IMR-90 (cell line): ENCODE measurements at places on chromosomes 16 and 17.

- DNase-seq, result no peak
These were observed 19.5 kb downstream of the GRB7 start for GRCh38 chr17:39757176-39757662.

DNA sequence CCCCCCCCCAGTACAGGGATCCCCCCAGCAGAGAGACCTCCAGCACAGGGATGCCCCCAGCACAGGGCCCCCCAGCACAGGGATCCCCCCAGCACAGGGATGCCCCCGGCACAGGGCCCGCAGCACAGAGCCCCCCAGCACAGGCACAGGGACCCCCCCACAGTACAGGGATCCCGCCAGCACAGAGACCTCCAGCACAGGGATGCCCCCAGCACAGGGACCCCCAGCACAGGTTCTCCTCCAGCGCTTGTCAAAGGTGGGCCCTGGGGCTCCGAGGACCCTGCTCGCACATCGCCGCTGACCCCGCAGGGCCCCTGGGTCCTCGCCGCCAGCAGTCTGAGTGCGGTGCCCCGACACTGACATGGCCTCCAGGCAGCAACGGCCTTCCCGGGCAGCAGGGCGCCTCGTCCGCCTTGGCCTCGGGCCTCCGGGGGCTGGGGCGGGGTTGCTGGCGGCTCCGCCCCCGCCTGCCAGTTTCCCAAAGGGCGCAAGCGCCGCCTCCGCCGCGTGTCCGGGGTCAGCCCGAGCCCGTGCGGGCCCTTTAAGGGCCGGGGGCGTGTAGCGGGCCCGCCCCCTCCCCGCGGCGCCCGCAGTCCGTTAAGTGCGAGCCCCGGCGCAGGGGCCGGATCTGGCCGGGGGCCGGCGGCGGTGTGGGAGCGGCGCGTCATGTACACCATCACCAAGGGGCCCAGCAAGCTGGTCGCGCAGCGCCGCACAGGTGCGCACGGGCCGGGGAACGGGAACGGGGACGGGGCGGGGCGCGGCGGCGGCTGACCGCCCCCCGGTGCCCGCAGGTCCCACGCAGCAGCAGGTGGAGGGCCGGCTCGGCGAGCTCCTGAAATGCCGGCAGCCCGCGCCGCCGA, at the start of gene MCRIP2:
Gene MCRIP2, plus strand, starts transcription at position 503 of the 863 bp plus-strand sequence. Its CDS starts 164 bp downstream, at position 667.
- DNase-seq, result peak; percentile 61

GRCh38 chr17:52648995-52649394, 490.5 kb upstream of the CA10 start:
- DNase-seq, result no peak

- DNase-seq, result peak; percentile 96
These were observed 100.7 kb downstream of the SOCS1 start for GRCh38 chr16:11155284-11155806.

- no peak for DNase-seq
These were observed 1.6 kb downstream of the TOX3 start for GRCh38 chr16:52545222-52545897.

DNA sequence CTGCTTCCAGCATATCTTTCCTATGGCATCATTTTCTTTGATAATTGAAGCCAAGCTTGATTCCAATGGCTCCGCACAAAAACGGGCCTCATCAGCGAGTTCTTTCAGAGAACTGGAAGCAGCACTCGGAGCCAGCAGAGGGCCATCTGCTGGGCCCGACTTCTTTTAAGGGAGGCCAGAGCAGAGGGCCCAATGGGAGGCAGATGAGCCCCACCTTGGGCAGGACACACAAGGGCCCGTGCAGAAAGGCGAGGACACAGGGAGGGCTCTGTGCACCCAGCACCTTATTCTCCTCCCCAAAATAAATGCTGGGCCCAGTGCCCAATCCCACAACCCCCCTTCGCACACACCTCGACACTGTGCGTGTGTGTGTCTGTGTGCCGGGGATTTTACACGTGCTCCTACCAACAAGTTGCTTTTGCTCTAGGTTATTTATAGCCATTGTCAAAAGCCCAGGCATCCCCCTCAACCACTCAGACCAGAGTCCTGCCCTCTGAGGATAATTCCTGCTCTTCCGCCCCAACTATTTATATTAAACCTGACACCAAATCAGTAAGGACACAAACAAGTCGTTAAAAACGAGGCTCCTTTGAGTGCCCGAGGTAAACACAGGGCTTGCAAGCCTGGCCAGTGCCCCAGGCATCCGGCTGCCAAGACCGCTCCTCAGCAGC, 6.8 kb downstream of the AXIN2 start:
- peak; percentile 17 for DNase-seq

DNA sequence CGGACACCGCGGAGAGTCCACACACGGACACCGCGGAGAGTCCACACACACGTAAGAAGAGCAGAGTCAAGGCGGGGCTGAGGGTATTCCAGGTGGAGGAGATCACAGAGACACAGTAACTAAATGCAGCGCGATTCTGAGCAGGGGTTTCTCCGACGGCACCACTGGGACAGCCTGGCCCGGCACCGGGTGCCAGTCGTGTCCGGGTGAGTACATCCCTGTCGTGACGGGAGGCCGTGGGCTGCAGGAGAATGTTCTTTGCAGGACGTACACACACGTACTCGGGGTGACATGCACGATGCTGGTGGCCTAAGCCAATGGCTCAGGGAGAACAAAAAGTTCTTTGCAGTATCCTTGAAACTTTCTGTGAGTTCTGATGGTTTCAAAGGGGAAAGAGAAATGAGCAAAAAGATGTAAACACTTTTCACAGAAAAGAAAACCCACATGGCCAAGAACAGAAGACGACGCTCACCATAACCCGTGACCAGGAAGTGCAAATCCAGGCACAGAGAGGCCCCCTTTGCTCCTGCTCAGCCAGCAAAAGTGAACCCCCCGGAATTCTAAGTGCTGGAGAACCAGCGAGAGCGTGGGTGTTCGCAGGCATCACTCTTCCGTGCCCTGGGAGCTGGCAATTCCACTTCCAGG, 53.7 kb upstream of the METRNL start:
- no peak for DNase-seq

- no peak for DNase-seq
These were observed 490 bp downstream of the GID4 start for GRCh38 chr17:18039535-18040260.

- no peak for DNase-seq
These were observed 5.2 kb upstream of the TRAP1 start for GRCh38 chr16:3722508-3722907.

- no peak for DNase-seq
These were observed 564 bp upstream of the TMIGD1 start for GRCh38 chr17:30334421-30334820.

- DNase-seq, result no peak
These were observed 154.9 kb downstream of the SHCBP1 start for GRCh38 chr16:46466239-46466638.

- no peak for DNase-seq
These were observed 358.2 kb upstream of the TNRC6C start for GRCh38 chr17:77600346-77600745.

- DNase-seq, result no peak
These were observed 23.4 kb downstream of the LMF1 start for GRCh38 chr16:947255-947921.

GRCh38 chr17:9402590-9403199, 172.9 kb downstream of the STX8 start:
- peak; percentile 23 for DNase-seq

DNA sequence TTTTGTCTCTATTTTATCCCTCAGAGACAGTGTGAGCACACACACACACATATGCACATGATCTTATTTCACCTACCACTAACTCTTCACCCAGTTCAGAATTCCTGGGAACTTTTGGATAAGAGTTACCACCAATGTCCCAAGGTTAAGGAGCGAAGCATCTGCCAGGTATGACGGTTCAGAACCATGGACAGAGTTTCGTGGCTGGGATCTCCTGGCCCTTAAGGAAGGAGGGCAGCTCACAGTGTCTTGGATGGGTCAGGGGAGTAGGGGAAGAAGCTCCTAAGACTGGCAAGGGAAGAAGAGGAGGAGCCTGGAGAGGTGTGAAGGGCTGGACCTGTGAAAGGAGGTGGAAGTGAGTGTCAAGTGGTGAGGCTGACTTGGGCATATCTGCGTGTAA, 23.0 kb upstream of the TMEM132E start:
- peak; percentile 16 for DNase-seq

GRCh38 chr16:58883131-58883530, 149.0 kb upstream of the GOT2 start:
- DNase-seq, result no peak

- peak; percentile 54 for DNase-seq
These were observed 90.9 kb downstream of the SPAG9 start for GRCh38 chr17:51029568-51030463.
